Osteoblast (primary cell): ENCODE measurements at places on chromosomes 11 and 22. TPM values are rescaled to one million over a fixed set of nuclear protein-coding genes. Genes with fewer than 3 reads are reported as not detected.

DNA sequence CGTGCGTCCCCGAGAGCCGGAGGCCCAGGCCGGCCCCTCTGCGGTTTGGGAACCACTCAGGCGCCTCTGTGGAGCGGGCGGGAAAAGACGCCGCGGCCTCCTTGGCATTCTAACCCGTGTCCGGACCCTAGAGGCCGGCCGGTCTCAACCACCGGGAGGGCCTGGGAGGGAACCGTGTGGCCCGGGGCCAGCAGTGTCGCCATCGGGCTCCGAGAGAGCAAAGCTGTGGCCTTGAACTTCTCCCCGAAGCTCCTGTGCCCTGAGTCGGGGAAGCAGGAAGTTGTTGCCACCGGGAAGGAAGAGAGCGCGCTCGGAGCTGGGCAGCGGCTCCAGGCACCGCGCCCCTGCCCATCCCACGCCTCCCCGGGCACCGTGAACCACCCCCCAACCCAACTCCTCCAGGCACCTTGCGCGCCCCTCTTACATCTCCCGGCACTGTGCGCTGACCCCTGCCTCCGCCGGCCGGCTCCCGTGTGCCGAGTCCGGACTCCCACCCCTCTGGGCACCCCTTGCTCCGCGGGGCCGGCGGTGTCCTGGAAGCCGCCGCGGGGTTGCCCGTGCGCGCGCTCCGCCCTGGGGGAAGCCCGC lies 80.0 kb upstream of the PPARA start:
- peak overlapping the region; percentile 77 for H3K4me3 ChIP-seq
- peak overlapping the region; percentile 97 for H3K27ac ChIP-seq
- peak; percentile 92 for DNase-seq

DNA sequence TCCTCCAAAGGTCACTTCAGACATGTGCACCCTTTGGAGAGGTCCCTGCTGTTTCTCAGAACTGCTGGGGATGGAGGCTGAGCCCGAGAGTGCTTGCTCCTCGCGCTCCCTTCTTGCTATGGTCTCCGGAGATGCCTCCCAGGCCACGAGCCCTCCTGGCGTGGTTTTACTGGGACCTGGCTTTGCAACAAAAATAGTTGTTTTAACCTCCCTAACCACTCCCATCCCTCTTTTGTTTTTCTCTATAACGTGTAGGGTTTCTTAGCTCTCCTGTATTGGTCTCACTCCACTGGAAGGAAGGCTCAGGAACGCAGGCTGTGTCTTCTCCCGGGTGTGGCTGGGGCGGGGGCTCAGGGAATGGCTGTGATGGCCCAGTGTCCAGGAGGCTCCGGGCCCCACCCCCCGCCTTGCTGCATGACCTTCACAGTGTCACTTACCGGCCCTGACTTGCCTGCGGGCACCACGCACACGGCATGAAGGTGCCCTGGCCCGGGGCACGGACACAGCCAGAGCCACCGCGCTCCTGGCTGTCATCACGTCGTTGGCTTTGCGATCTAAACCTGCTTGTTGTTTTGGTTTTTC lies 5.6 kb downstream of the PTDSS2 start:
- peak; percentile 77 for DNase-seq
- H3K4me3 ChIP-seq: no peak overlapping the region
- H3K36me3 ChIP-seq: peaks cover 10% of the 10 kb centered on the region
- no peak overlapping the region for H3K27ac ChIP-seq
- no peaks in the 10 kb centered on the region for H3K27me3 ChIP-seq

GRAP2 gene
- not detected in 2 replicates for total RNA-seq

GRCh38 chr22:26259510-26259909 lies 90.2 kb downstream of the SEZ6L start:
- H3K36me3 ChIP-seq: no peaks in the 10 kb centered on the region
- no peaks in the 10 kb centered on the region for H3K4me1 ChIP-seq
- H3K27me3 ChIP-seq: peaks cover 2% of the 10 kb centered on the region
- H3K27ac ChIP-seq: no peak overlapping the region
- no peak for DNase-seq

GRCh38 chr11:76524461-76524860 lies 79.6 kb downstream of the EMSY start:
- H3K27me3 ChIP-seq: no peaks in the 10 kb centered on the region
- no peak overlapping the region for H3K27ac ChIP-seq
- H3K4me1 ChIP-seq: peaks cover 21% of the 10 kb centered on the region
- H3K4me3 ChIP-seq: no peak overlapping the region
- no peak for DNase-seq
- H3K36me3 ChIP-seq: peaks cover 4% of the 10 kb centered on the region

- H3K4me3 ChIP-seq: no peak overlapping the region
- no peaks in the 10 kb centered on the region for H3K4me1 ChIP-seq
- no peak overlapping the region for H3K27ac ChIP-seq
- no peak for DNase-seq
- H3K27me3 ChIP-seq: no peaks in the 10 kb centered on the region
Measured at GRCh38 chr11:116352881-116353280, 419.9 kb downstream of the BUD13 start.

DNA sequence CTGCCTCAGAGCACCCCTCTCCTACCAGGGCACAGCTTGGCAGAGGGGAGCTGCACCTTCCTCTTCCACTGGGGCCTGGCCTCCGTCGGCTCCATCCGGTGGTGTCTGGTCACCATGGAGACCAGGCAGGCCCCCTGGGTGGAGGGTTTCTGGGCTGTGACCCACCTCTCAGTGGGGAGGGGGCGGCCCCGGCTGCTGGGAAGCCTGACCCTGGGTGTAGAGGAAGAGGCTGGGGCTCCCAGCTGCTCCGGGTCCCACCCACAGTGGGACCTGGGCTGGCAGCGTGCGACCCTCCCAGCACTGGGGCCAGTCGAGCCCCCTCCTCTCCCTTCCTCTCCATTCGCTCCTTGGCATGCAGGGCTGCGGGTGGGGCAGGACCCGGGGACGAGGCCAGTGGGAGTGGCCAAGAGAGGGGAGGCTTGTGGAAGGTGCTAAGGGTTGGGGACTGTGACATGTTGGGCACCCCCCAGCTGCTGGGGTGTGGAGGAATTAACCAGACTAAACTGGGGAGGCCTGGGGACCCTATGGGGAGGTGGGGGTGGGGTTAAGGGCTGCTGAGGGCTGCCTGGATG lies 46.8 kb downstream of the BRSK2 start:
- no peak overlapping the region for H3K27ac ChIP-seq
- no peak overlapping the region for H3K4me3 ChIP-seq
- no peaks in the 10 kb centered on the region for H3K27me3 ChIP-seq

DNA sequence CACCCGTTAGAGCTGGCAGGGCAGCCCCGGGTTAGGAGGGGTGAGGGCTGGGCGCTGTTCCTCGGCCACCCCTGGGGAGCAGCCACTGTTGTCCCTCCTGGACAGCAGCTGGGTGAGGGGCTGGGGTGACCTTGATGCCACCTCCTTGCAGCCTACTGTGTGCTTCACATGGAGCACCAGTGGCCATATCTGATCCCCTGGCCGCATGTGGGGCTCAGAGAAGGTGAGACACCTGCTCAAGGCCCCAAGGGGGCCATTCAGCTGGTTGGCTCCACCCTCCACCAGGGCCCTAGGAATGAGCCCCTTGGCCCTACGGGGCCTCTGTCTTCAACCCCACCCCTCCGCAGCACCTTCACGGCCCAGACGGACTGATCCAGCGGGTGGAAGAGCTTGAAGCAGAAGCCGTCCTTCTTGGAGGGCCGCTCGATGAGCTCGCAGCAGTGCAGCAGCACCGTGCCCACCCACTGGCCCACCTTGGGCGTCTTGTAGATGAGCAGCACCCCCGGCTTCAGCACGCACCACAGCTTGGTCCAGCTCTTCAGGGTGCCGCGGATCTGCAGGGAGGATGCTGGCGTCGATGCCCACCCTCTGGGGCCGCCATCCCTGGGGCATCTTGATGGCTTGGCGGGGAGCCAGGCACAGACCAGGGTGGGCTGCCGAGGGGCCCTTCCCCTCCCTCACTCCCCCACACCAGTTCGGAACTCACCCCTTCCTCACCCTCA lies 44.9 kb downstream of the OSBPL5 start:
- no peak overlapping the region for H3K4me3 ChIP-seq
- peaks cover 12% of the 10 kb centered on the region for H3K4me1 ChIP-seq
- peaks cover 50% of the 10 kb centered on the region for H3K36me3 ChIP-seq
- DNase-seq: peak; percentile 42

GRCh38 chr11:113574586-113574985 lies 99.4 kb upstream of the DRD2 start:
- H3K27ac ChIP-seq: no peak overlapping the region
- no peaks in the 10 kb centered on the region for H3K4me1 ChIP-seq
- no peaks in the 10 kb centered on the region for H3K36me3 ChIP-seq
- DNase-seq: no peak

THRSP gene
- not detected in 2 replicates for total RNA-seq

DNA sequence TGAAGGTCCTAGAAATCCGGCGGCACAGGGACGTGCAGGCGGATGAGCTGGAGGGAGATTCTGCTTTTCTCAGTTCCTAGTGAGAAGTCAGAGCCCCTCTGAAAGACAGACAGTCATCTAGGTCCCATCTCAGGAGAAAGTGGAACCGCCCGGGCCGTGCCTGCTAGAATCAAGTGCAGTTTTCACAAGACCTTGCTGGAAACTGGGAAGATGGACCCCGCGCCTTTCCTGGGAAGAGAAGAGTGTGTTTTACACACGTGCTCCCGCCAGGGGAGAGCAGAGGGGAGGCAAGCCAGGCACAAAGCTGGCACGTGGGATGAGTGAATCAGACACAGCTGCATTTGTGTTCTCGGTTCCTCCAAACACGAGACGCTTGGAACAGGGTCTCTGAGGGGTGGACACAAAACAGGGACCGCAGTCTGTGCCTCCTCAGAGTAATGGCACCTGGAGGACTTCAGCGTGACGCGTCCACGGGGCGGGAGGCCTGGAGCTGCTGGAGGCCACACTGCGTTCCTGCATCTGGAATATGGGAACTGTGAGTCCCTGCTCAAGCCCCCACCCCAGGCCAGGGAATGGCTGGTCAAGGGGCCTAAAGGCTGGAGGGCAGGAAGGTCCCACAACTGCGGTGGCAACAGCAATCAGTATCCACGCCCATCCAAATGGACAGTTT lies 218.3 kb downstream of the BRD1 start:
- DNase-seq: no peak
- no peaks in the 10 kb centered on the region for H3K4me1 ChIP-seq
- H3K27me3 ChIP-seq: no peaks in the 10 kb centered on the region
- no peaks in the 10 kb centered on the region for H3K36me3 ChIP-seq

- peak overlapping the region; percentile 87 for H3K27ac ChIP-seq
- no peaks in the 10 kb centered on the region for H3K27me3 ChIP-seq
- peaks cover 21% of the 10 kb centered on the region for H3K36me3 ChIP-seq
Measured at GRCh38 chr11:47847537-47847891, 636 bp downstream of the NUP160 start.
